Stimulated activated CD8-positive, alpha-beta memory T cell treated with anti-CD3 and anti-CD28 coated beads, Interleukin-4, amount 100 ng/mL, for 4 hours (primary cell): ENCODE measurements at places on chromosomes 12 and 14.
A peak's percentile ranks its signal among the peaks of the same experiment; 100 is the strongest.

DNA sequence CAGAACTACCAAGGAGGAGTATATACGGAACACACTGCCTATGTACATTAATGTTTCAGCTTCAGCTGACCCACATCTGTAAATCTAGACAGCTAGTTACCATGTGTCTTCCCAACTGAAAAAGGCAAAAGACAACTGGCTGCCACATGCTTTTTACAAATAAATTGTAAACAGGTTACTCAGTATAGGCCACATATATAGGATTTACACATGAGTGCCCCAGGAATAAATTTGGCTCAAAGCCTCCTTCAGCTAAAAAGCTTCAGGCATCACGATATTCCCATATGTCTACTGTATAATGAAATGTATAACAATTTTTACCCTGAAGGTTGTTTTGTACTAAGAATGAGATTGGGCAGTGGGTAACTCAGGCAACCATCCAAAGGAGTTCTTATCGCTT, 175.9 kb upstream of the BMP4 start:
- DNase-seq: no peak

- no peak for DNase-seq
Measured at GRCh38 chr12:54191126-54191525, 2.3 kb upstream of the SMUG1 start.

DNA sequence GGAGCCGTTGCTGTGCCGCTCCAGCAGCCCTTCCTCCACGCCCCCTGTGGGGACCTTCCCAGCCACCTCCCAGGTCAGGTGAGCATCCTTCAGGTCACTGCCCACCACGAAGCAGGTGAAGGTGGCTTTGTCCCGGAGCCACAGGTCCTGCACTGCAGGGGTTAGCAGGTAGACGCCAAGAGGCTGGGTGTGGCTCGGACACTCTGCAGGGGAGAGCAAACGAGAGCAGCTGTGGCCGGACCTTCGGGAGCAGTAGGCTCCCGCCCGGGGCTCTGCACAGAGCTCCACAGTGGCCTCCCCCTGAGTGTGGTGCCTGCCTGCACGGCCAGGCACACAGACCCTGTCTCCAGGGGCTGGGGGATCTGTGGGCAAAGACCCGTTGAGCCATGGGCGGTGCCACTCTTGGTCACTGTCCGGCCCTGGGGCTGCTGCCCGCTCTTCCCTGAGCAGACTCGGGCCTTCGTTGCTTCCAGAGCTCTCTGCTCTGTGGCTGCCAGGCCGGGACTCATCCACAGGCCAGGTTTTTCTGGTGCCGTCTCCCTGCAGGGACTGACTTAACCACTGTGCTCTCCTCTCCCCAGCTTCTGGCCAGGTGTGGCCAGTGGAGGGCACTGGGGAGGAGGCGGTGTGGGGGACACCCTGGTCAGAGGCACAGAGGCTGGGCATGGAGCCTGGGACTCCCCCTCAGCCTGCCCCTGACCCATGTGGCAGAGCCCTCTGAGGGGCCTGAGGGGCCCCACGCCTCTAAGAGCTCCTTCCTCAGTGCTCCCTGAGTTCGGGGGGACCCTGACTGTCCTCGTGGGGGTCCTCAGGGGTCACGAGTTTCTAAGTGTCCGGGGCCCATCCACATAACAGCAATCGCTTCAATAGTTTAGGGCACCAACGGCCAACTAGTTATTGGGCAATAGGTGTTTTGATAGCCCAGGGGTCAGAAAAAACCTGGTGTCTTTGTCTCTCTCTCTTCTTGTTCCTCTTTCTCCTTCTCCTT, 314.9 kb downstream of the TMEM121 start:
- no peak for DNase-seq

DNA sequence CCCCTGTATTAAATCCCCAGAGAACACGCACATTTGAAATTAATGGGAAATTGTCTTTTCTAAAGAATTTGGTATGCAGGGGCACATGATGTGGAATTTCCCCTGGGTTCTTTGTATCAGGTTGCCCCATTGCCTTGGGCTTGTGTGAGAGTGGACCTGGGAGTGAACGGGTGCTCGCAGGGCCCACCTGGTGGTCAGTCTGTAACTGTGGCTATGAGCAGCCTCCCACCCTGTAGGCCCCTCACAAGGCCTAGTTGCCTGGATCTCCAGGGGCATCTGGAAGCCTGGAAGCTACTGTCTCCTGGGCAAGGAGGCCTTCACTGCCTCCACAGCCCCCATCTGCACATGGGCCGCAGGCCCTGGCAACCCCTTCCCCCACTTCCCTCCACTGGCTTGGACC, 96.7 kb downstream of the SLC25A47 start:
- DNase-seq: no peak

- no peak for DNase-seq
Measured at GRCh38 chr14:99554757-99555531, 49.1 kb downstream of the CCDC85C start.

GRCh38 chr12:10511756-10512355, 6.2 kb downstream of the EIF2S3B start:
- no peak for DNase-seq

DNA sequence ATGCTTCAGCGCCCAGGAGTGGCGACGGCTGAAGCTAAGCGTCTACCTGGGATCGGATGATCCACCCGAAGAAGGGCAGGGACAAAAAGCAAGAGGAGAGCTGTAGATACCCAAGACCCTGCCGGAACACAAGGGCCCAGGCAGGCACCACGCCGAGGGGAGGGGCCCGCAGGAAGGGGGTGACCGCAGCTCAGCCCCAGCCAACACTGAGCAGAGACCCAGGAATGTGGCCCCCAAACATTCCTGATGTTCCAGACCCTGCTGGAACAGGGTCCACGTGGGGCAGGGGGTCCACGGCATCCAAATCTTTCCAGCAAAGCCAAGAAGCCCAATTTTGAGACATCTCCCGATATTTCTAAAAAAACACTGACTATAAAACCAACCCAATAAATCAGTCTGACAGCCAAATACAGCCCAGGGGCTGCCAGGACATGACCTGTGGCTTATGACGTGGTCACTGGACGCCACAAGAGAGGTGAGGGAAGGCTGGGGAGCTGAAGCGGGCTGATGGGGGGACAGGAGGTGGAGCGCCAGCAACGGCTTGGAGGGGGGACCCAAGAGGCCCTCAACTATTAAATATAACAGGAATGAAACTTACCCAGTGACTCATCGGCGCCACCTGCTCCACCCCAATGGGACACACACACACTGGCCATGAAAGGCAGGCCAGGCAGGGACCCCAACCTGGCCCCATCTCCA, 58.9 kb downstream of the NCOR2 start:
- DNase-seq: no peak

DNA sequence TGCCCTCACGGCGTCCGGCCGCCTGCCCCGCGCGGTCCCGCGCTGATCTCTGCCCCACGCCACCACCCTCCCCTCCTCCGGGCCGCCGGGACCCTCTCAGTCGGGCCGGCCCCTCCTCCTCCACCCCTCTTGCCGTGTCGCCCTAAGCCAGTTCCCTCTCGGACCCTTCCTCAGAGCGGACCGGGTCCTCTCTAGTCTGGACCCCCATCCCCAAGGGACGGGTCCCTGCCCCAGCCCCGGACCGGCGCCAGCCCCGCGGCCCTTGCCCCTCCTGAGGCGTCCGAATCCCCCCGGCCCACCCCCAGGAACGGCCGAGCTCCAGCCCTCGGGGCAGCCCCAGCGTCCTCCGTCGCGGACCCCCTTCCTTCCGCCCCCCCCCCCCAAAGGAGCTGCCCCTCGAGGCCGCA, 485 bp downstream of the PPP4R4 start:
- DNase-seq: no peak

- DNase-seq: no peak
Measured at GRCh38 chr14:92502541-92503286, 10.9 kb upstream of the RIN3 start.

- DNase-seq: no peak
Measured at GRCh38 chr12:47973870-47974269, 10.5 kb downstream of the TMEM106C start.

- DNase-seq: no peak
Measured at GRCh38 chr12:51442324-51442723, 17.7 kb downstream of the SLC4A8 start.

DNA sequence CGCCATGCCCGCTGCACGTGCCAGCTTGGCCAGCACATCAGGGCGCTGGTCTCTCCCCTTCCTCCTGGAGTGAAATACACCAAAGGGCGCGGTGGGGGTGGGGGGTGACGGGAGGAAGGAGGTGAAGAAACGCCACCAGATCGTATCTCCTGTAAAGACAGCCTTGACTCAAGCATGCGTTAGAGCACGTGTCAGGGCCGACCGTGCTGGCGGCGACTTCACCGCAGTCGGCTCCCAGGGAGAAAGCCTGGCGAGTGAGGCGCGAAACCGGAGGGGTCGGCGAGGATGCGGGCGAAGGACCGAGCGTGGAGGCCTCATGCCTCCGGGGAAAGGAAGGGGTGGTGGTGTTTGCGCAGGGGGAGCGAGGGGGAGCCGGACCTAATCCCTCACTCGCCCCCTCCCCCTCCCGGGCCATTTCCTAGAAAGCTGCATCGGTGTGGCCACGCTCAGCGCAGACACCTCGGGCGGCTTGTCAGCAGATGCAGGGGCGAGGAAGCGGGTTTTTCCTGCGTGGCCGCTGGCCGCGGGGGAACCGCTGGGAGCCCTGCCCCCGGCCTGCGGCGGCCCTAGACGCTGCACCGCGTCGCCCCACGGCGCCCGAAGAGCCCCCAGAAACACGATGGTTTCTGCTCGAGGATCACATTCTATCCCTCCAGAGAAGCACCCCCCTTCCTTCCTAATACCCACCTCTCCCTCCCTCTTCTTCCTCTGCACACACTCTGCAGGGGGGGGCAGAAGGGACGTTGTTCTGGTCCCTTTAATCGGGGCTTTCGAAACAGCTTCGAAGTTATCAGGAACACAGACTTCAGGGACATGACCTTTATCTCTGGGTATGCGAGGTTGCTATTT, 914 bp upstream of the CCND2 start:
- peak; percentile 56 for DNase-seq

DNA sequence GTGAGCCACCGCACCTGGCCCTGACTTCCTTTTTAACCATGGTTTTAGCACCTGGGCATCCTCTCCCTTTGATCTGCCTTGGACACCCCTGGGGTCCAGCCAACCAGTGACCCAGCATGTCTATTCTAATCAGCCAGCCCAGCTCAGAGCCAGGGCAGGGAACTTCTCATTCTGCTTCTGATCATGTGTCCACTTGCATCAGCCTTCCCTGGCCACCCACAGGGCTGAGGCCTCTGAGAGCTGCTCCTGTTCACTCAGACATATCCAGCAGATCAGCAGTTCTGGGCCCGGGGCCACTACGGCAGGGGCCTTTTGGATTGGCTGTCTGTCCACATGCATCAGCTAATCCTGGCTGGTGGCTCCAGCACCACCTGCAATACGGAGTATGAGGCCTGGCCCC, 117.9 kb upstream of the MAP1LC3B2 start:
- DNase-seq: no peak

GRCh38 chr12:67747869-67748742, 99.6 kb downstream of the DYRK2 start:
- DNase-seq: no peak

DNA sequence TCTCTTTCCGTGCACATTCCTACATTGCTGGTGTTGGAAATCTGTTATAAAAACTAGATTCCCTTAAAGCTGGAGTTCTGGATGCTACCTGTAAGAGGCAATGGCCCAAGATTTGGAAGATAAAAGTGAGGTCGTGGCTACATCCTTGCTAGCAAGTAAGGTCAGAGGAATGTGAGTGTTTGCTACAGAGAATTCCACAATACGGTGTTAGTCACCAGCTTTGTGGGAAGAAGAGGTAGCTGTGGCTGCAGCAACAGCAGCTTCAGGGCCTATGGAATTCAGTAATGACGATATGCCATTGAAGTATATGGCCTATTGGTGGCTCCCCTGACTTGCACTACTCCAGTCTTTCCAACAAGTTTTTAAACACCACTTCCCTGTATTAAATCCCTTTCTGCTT, 227.7 kb upstream of the TMEM260 start:
- DNase-seq: no peak

GRCh38 chr12:127785986-127786590, 480.9 kb upstream of the TMEM132C start:
- DNase-seq: no peak

GRCh38 chr12:14588571-14588970, 20.9 kb upstream of the PLBD1 start:
- no peak for DNase-seq

GRCh38 chr12:114721266-114721665, 37.3 kb upstream of the TBX3 start:
- no peak for DNase-seq

GRCh38 chr12:31517994-31518393, 72.9 kb downstream of the DENND5B start:
- no peak for DNase-seq

DNA sequence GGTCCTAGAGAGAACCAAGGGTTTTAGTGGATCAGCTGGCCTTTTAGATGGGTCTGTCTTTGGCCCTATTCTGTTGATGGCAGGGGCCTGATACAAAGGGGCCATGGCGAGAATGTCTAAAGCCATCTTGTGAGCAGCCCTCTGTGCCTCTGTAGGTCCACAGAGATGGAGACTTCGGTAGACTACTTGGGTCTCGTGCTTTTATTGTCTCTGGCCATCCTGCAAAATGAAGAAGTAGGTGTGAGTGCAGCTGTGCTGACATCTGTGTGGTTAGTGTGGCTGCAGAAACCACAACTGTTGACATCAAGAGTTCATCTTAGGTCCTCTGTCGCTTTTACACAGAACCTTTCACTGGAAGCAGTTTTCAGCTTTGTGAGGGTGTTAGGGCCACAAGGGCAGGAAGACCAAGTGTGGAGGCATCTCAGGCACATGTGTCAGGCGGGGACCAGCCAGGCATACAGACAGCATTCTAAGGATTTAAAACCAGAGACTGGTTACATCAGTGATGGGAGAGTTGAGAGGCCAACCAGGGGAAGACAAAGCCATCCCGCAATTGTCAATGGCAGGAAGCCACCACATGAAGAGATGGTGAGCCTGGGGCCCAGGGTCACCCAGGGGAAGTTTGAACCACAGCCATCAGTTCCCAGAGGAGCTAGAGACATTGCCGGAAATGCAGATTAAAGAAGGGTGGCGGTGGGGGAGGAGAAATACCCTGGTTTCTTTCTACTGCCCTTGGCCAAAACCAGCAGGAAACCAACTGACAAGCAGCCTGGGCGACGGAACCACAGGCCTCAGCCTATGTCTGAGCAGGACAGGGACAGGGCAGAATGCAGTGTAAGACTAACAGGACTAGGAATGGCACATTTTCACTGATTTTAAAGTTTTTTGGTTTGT, 13.0 kb upstream of the TPCN1 start:
- peak; percentile 21 for DNase-seq

DNA sequence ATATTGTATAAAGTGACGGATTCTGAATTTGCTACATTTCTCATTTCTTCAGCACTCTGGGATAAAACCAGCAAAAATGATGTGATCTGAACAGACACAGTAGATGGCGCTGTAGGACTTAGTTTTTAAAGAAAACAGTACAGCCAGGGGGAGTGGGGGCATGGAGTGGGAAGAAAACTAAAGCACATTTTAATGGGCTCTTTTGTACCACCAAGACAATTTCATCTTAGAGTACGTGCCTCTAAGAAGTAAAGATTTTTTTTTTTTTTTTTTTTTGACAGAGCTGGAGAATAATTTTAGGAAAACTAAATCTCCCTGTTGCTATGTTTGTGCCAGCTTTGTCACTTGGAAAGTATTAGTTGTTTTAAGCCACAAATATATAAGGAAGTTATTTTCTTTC, 124.4 kb downstream of the RAD51B start:
- DNase-seq: peak; percentile 28
